ENCODE measurements at places on chromosomes 4 and X. TPM values are rescaled to one million over a fixed set of nuclear protein-coding genes. Genes with fewer than 3 reads are reported as not detected.

GRCh38 chrX:152847281-152847680 lies 16.4 kb downstream of the NSDHL start:
- DNase-seq, result no peak

GRCh38 chr4:177483271-177483670 lies 41.0 kb upstream of the AGA start:
- DNase-seq, result no peak

DNA sequence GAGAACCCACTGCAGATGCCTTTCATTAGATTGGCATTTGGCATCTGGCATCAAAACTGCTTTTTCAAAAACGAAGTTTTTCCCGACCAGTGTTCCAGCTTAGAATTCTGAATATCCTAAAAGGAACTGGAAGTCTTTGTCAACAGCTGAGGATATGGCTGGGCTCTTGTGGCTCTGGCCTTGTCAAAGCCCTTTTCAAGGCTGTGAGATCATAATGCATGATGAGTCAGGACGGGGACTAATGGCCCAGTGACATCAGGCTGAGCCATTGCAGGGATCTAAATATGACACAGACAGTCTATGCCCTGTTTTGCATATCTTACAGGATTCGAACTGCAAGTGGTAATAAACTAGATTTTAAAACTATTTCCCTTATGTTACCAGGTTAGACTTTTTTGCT lies 306.4 kb downstream of the PTTG2 start:
- DNase-seq, result no peak

DNA sequence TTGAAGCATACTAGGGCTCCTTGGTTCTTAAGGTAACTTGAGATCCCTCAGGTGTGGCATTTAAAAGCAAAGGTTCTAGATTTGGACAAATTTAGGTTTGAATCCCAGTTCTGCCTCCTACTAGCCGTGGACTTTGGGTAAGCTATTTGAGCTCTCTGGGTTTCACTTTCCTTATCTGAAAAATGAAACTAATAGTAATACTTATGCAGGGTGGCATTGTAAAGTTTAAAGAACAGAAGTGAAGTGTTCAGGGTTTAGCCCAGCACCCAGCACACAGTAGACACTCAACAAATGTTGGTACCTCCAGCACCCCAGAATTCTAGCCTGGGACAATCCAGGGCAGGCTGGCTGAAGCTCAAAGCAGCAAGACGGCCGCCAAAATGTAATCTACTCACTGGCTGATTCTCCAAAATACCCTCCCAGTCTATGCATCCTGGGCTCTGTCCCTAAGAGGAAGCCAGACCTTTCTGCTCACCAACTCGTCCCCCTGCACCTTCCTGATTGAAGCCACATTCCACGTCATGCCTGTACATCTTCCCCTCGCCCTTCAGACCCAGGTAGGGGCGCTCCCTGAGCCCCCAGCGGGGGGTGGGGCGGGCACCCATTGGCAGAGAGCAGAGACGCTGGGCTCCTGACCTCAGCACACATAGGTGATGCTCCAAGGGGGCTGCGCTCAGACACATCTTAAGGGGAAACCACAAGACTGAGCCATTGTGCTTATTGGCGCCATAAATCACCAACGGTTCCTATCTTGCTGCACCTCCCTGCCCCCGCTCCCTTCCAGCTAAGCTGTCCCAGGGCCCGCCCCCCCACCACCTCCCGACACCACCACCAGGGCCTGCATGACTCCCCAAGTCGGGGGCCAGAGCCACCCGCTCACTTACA lies 160.6 kb downstream of the BCOR start:
- DNase-seq, result no peak

DNA sequence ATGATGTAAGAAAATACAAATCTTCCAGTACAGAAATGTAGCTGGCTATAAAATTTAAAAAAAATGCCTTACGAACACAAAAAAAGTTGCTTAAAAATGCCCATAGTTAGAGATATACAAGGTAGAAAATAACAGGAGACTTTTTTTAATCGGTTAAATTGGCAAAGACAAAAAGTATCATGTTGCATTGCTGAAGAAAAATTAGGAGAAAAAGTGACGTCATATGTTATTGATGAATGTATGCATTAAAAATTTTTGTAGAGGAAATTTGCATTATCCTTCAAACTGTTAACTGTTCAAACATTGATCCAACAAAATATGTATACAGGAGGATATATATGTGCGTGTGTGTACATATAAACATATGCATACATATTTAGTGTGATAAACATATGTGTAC lies 1634.4 kb upstream of the PCDH7 start:
- no peak for DNase-seq

DNA sequence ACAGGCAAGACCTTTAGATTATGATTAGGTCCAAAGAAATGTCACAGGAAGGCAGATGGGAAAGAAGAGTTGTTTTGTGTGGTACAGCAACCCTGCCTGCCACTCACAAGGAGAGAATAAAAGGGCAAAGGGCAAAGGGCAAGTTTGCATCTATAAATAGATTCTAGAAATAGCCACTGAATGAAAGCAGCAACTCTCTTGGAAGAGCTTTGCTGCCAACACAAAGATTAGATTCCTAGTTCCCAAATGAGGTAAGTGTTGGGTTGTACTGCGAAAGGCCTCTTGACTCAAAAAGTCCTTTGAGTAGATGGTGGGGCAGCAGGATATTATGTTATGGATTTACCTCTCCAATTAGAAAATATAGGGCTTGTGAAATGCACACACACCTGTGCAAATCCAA lies 61.2 kb downstream of the MOSPD2 start:
- no peak for DNase-seq

GRCh38 chrX:21875013-21875412 lies 19.2 kb downstream of the YY2 start:
- no peak for DNase-seq

DNA sequence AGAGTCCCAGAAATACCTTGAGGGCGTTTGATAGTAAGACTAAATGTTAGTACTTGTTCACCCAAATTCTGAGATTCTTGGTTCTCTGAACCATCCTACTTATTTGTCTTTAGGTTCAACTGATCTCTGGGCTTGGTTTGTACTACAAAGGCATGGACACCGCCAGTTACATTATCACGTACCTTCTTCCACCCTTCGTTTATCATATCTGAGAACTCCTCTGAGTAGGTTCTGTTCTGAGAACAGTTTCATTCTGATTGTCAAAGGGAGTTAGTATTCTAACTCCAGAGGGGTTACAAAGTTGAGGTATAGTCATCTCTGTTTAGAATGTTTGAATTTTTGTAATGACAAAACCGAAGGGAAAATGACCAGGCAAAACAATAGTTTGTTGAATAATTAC lies 19.3 kb downstream of the ZFX start:
- no peak for DNase-seq

DNA sequence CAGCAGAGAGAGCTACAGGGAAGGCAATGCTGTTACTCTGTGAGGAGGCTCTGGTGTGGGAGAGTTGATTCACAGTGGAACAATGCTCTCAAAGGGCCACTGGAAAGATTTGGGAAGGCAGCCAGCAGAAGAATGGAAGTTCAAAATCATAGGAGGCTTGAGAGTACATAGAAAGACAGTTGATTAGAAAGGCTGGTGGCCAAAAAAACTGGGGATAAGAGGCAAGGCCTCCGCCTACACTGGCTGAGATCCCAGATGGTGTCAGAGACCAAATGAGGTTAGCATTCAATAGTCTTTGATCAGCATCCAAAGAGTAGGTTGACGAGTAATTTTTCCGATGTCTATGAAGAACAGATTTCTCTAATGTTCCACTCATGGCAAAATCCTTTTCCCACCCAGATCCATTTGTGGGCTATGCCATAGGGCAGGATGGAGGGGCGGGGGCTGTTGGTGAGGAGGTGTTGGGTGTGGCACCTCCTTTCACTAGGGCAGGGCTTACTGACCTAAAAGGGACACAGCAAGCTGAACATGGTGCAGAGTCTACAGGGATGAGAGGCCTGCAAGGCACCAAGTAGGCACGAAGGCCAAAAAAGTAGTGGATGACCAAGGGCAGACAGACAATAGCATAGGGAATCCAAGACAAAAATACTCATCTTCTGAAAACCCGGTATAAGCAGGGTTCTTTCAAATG lies 15.1 kb downstream of the TEC start:
- DNase-seq, result no peak

DNA sequence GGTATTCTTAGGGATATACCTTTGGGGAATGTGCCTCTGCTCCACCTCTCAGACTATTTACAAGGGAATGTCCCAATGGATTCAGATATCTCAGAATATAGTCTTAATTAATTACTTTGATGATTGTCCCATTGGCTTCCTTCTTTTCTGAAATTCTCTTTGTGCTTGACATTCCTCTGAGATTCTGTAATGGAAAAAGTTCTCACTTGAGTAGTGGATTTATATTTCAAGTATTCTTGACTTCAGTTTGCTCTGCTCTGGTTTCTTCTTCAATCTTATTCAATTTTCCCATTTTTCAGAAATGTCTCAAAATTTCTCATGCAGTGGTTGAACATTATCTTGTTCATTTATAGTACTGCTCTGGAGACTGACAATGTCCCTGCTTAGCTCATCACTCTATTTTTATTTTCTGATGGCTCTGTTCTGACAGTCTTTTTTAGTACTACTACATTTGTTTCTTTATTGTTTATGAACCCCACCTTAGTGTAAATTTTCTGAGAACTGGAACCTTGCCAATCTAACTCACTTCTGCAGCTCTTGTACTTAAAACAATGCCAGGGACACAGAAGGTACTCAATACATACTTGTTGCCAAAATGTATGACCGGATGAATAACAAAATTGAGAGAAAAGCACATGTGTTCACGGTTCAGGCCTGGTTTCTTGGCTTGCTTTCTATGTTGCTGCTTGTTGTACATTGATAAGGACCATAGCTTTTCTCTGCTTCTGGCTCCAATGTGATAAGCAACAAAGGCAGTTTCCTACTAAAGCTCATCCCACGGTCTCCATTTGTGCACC lies 471.7 kb downstream of the GASK1B start:
- no peak for DNase-seq

The SPANXN5 gene
- total RNA-seq, result not detected

The PCDH10 gene
- total RNA-seq, result not detected

Measured in natural killer cell (primary cell).